ENCODE measurements at places on chromosomes 12 and 14.

- DNase-seq, result no peak
Measured at GRCh38 chr12:94722664-94723063, 72.3 kb upstream of the TMCC3 start.

DNA sequence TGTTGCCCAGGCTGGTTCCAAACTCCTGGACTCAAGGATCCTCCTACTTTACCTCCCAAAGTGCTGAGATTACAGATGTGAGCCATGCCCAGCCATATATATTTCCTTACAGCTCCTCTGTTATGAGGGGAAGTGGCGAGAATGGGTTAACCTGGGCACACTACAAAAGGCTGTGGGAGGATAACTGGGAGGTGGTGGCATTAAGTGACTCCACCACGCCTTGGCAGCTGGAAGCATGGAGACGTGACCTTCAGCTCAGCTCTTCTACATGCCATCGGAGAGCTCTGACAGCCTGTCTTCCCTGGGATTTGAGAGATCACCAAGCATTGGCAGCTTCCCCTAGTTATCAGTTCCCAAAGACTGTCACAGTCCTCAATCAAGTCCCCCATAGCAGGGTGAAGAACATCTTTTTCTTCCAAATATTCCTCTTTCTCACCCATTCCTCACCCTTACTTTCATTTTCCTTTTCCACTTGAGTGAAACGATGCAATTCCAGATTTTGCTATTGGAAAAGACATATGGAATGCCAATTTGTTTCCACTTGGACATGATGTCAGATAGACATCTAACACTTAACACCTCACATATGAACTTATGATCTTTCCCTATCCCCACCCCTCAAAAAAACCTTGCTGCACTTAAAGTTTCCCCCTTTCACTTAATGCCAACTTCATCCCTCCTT, 48.5 kb downstream of the PHLDA1 start:
- DNase-seq, result no peak

DNA sequence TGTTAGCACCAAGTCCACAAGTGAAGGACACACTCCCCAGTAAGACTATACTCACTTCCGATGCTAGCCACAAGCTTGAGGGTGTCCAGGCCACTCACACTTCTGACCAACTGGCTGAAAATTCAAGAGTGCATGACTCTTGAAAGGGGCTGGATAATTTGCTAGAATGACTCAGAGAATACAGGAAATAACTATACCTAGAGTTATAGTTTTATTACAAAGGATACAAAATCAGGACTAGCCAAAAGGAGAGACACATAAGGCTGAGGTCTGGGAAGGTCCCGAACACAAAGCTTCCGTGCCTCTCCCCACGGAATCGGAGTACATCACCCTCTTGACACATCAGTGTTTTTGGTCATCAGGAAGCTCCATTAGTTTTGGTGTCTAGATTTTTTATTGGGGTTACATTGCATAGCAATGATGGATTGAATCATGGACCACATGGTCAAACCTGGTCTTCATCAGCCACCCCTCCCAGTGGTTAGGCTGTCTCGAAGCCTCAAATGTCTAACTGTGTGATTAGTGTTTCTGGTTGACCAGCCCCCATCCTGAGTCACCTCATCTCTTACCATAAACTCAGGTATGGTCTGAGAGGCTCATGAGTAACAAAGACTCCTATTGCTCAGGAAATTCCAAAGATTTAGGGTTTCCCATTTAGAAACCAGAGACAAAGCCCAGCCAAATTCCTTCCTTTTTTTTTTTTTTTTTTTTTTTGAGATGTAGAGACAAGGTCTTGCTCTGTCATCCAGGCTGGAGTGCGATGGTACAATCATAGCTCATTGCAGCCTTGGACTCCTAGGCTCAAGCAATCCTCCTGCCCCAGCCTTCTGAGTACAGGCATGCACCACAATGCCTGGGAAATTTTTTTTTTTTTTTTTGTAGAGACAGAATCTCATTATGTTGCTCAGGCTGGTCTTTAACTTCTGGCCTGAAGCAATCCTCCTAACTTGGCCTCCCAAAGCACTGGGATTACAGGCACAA, 472.0 kb upstream of the TBX3 start:
- no peak for DNase-seq

DNA sequence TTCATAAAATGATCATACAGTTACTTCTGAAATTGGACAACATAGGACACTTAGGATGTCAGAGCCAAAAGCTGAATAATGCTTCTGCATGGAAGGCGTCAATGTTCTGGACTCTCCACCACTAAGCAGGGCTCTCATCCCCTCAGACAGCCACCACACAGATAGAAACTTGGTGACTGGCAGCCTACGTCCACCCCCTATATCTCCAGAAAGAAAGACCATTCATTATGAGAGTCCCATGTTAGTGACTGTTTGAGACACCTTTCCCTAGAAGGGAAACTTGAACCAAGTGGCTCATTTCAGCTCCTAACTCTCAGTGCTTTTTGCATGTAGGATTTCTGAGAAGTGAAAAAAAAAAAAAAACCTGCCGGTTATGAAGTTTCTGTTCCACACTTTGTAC, 251.0 kb upstream of the FKBP4 start:
- DNase-seq, result no peak

GRCh38 chr12:100671396-100672074, 98.1 kb downstream of the GAS2L3 start:
- no peak for DNase-seq

- no peak for DNase-seq
Measured at GRCh38 chr12:106910202-106910601, 45.5 kb upstream of the TMEM263 start.

DNA sequence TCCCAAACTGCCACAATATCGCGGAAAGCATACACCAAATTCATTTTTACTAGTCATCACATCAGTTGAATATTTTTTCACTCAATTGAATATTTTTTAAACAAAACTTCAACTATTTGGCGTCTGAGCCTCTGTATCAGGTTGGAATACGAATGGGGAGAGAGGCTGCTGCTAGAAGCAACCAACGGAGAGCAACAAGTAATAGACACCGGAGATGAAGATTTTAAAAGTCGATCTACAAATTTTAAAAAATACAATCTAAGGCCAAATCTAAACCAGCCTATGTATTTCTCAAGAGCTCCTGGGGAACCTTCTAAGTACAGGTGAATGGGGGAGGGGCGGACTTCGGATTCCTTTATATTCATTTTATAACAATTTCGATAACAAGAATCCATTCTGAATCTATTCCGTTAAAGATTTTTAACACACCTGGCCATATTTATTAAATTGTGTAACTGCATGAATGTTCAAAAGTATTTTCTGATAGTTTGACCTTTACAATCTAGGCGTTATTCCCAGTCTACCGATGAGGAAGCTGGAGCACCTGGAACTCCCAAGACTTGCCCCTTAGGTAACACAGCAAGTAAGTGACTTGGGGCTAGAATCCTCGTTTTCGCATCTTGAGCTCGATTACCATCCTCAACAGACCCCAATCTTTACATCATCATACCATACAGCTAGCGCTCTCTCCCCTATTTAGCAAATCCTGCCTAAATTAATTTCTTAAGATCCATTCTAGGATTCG, 1.2 kb downstream of the GNPNAT1 start:
- DNase-seq, result no peak
